ENCODE measurements at places on chromosomes 12 and 14.

GRCh38 chr14:100091386-100091785 lies 26.2 kb downstream of the EVL start:
- DNase-seq: no peak

DNA sequence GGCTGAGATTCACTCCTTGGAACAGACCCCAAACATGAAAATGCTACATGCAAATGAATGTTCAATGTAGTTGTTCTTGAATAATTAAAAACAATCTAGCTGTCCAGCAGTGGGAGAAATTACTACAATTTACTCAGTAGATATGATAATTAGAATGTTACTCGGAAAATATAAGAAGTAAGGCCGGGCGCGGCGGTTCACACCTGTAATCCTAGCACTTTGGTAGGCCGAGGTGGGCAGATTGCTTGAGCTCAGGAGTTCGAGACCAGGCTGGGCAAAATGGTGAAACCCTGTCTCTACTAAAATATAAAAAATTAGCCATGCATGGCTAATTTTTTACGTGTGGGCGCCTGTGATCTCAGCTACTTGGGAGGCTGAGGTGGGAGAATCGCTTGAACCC lies 15.3 kb upstream of the PTGER2 start:
- no peak for DNase-seq

DNA sequence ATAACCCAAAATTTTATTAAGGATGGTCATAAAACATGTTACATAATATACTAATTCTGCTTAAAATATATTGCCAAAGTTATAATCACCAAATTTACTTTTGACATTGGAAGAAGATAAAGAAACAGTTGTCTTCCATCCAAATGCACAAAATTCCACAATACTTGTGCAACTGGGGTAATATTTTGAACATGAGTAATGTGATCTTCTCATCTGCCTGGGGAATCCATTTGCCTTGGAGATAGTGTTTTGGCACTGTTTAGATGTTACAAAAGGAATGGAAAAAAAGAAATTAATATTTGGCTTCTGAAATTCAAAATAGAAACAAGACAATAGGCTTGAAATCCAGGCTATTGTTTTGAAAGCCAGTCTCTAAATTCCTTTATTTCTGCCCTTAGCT lies 9.1 kb downstream of the GPR19 start:
- DNase-seq: peak; percentile 18

DNA sequence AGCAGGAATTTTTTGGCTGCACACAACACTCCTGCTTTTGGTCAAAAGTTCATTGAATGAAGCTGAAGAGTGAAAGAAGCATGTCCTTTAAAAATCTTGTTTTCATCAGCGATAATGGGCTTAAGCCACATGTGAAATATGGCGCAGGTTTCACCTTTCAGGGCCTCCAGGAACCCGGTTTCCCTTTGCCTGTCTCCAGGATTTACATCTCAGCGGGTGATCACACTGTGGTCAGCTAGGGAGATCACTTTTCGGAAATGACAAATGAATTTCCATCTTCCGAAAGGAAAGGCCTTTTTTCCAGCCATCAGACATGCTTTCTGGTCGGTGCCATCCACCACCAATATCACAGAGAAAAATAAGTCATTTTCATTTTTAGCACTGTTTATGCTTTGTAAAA lies 727.1 kb upstream of the TBX3 start:
- DNase-seq: no peak
